ENCODE measurements at places on chromosomes 2 and 18.

DNA sequence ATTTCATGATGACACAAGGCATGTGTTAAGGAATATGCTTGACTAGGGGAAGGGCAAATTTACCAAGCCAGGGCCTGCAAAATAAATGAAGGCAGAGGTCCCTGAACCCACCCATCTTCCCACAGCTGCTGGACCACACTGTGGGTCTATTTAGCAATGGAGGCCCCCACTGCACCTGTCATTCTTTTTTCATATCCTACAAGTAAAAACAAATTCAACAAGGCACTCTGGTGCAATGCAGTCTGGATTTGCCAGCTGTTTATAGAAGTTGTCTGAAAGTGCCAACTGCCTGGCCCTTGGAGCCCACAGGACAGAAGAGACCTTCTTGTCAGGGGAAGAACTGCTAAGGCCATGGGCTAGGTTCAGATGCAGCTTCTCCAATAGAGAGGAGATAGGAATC is 112.8 kb upstream of the ATL2 start:
- no peak for DNase-seq

- DNase-seq: no peak
These were observed 252.2 kb downstream of the HDAC4 start for GRCh38 chr2:239148495-239149200.

- DNase-seq: no peak
These were observed 561.9 kb upstream of the ID2 start for GRCh38 chr2:8119782-8120505.

DNA sequence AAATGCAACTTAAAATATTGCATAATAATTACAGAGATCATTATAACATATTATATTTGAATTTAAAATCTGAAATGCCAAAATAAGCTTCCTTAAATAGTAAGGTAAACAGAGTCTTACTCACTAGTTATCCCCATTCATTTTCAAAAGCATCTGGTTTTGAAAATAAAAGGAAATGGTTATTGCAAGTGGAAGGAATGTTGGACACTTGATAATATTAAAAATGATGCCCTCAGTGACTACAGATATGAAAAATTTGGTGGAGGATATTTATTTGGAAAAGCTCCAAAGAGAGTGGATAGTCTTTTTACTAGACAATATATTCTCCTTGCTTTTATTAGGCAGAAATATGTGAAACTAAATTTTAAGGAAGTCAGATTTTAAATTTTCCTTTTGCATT is 39.7 kb downstream of the CDH19 start:
- no peak for DNase-seq

DNA sequence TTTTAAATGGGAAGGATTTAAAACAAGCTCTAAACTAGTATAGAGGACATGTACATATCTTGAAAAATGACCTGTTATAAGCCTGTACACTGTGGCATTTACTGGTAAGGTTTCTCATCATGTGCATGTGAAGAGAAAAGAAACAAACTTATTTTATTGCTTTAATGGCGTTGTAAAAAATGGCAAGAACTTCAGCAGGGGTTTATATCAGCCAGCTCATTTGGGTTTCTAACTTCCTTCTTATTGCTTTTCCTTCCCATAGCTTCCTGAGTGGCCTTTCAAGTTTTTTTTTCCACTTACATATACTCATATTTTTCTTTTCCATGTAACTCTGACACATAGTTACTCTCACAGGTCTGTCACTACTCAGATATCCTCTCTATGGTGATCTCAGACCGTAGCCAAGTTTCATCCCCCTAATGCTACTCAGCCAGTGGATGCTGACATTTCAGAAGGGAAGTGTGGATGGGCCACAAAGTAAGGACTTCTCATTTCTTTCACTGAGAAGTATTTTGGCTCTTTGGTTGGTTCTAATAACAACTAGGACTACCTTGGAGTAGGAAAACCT is 198.2 kb downstream of the PARD3B start:
- no peak for DNase-seq

DNA sequence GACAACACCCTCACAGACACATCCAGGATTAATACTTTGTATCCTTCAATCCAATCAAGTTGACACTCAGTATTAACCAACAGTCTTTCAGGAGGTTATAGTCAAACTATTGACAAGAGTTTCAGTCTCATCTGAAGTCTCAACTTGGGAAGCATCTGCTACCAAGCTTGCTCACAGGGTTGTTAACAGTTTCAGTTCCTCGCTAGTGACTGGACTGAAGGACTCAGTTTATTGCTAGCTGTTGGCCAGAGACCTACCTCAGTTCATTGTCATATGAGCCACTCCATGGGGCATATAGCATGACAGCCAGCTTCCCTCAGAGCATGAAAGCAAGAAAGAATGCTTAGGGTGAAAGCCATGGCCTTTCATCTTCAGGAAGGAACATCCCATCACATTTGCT is 228.6 kb downstream of the EPHA4 start:
- DNase-seq: no peak

DNA sequence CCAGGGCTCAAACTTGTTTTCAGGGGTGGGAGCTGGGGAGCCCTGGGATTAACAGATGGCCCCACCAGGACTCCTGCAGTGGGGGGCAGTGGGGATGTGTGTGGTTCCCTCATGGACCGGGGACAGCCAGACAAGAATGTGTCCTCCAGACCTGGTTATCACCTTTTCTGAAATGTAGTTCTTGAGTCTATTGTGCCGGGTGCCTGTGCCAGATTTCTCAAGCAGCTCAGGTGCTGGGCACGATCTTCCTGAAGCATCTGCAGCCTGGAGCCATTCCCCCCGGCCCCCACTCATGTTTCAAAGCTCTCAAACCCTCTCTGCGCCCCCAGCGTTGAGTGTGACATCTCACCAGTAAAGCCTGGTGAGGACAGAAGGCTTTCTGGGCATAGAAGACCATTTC is 48.4 kb upstream of the HAAO start:
- DNase-seq: no peak

DNA sequence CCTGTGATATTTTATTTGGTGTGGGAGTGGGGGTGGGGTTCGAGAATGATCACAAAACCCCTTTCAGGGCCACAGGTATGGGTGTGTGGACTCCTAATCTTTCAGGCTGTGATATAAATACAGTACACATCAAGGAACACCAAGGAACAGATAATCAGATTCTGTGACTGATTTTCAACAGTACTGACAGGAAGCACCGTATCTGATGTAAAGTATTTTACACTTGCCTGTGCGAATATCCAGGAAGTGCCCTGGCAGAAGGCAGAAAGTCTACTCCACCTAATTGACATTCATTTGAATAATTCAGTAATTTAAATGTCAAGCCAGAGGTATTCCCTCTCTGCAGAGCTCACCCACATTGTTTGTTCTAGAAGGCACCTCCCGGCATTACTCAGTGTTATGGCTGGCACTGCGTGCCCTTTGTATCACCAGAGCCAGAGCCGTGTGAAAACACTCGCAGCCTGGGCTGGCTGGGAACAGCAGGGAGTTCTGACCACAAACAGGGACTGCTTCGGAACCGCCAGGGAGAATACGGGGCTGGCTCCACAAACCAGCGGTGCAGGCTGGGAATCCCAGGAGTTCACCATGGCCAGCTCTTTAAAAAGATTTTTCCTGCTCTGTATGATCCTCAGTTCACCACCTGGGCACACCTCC is 91.8 kb downstream of the ACVR1 start:
- DNase-seq: no peak

- no peak for DNase-seq
These were observed 96.1 kb downstream of the DDX1 start for GRCh38 chr2:15687720-15688119.

DNA sequence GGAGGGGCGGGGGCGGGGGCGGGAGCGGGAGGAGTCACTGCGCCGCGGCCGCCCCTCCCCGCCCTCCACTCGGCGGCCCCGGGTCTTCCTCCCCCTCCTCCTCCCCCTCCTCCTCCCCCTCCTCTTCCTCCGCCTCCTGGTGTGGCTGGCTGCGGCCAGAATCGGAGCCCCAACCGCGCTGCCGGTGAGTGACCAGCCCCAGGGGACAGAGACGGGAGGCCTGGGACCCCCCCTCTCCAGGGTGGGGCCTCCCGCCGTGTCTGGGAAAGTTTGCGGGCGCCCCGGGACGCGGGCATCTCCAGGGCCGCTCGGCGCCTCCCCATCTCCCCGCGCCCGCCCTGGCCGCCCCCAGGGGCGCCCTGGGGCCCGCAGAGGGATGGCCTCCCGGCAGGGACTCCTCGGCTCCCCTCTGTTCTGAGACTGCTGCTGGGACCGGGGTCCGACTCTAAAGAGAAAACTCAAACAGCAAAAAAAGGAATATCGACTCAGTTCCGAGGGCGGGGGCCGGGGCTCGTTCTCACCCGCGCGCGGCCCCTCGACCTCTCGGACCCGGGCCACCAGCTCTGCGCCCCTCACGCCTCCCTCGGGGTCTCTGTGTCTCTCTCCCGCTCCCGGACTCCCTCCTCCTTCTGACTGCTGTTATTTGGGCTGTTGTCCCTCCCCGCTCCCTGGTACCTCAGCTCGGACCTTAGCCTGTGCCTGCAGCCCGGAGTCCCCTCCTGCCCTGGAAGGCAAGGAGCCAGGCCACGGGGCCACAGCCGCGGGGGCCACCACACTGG is at the start of gene STON1:
TSS of gene STON1 (plus strand) at position 122 of the 779 bp plus-strand sequence. CDS start 50,480 bp downstream, outside the sequence.
- no peak for DNase-seq

- DNase-seq: no peak
These were observed 102.9 kb downstream of the SPTBN1 start for GRCh38 chr2:54559006-54559445.

- no peak for DNase-seq
These were observed 26.8 kb downstream of the FAM110C start for GRCh38 chr2:19505-19904.

DNA sequence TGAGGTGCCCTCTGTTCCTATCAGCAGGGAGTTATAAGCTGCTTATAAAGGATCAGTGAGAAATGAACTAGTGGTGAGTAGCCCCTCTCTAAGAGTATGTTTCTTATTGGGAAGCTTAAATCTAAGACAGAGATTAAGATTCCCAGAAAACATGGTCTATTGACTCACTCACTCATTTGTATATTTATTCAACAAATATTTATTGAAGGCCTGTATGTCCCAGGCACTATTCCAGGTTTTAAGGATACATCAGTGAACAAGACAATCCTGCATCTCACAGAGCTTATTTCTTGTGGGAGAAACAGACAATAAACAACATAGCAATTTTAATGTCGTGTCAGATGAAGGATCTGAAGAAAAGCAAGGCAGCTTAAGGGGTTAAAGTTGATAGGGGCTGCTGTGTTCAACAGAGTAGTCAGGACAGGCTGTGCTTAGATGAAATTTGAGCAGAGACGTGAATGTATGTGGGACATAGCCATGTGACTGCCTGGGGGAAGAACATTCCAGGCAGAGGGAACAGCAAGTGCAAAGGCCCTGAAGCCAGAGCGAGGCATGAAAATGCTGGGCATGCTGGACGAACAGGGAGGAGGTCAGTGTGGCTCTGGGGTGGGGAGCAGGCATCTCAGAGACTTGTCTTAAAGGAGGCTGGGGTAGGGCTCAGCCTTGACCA is 14.8 kb upstream of the PSD4 start:
- no peak for DNase-seq

GRCh38 chr2:236720974-236721540 is 151.4 kb downstream of the ACKR3 start:
- no peak for DNase-seq

DNA sequence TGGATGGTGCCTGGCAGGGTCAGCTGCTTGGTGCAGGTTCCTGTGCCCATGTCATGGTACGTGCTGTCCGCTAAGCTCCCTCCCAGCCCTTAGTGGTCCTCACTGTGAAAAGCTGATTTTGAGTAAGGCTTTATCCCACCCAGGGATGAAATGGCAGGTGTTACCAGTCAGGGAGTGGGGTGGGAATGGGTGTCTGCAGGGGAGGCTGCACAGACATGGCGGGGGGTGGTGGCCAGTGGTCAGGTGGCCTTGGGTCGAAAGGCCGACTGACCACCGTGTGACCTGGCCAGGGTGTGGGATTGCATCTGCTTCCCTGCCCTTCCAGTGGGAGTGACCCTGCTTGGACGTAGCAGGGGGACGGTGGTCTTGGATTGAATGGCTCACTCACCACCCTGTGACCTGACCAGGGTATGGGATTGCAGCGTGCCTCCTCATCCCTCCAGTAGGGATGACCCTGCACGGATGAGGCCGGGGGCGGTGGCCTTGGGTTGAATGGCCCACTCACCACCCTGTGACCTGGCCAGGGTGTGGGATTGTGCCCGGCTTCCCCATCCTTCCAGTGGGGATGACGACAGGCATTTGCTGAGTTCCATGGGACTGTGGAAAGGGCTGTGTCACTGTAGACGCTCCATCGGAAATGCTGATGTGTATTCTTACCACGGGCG is 29.8 kb downstream of the AGAP1 start:
- no peak for DNase-seq

GRCh38 chr2:128513961-128514283 is 195.3 kb upstream of the HS6ST1 start:
- no peak for DNase-seq

DNA sequence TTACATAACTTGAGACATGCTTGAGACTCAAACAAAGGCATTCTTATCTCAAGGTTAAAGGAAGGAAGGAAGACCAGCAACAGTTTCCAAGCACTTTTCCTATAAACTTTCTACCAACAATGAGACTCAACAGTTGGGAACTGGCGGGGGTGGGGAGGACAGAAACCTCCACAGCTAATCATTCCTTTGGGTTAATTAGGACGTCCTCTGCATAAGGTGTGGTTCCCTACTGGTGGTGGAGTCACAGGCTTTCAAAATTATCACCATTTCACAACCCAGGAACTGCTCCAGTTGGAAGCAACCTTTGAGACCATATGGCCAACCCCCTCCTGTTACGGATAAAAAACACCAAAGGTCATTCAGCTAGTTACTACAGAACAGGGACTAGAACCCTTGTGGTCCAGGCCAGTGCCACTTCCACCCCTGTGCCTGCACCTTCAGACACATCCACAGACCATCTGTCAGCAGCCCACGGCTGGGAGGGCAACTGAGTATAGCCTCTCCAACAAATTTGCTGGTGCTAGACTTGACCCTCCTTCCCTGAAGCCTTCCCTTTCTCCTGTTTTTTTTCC is 30.1 kb upstream of the ATL2 start:
- no peak for DNase-seq

GRCh38 chr2:199704358-199705238 is 146.4 kb downstream of the FTCDNL1 start:
- DNase-seq: no peak

DNA sequence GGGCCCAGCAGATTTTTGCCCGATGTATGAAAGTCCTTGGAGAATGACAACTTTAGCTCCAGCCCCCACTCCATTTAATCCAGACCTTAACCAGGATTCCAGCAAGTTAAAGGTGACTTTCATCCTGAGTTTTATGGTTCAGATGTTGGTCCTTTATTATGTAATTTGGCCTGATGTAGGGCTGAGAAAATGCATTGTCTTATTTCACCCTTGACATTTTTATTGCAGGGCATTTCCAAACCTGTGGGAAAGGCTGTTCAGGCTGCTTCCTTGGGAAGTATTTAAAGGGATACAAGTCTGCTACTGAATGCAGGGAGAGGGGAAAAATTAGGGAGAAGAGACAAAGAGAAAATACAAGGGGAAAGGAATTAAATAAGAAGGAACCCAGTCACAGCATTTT is 48.8 kb downstream of the ASB1 start:
- no peak for DNase-seq

DNA sequence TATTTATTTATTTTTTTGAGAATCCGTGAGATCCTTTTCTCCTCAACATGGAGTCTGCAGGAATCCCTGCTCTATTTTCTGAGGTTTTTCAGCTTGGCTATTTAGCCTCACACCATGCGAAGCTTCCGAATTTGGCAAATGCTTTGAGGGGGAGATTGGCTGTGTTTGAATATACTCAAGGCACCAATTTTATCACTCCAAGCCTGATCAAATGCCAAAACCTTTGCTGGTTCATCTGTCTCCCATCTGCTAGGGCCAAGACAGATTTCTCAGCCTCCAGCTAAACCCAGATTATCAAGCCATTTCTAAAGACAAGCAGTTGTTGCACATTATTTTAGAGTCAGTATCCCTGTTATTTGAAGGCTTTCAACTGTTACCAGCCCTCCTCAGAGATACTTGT is 295.7 kb downstream of the XIRP2 start:
- DNase-seq: no peak

GRCh38 chr2:60926741-60927552 is 45.6 kb downstream of the REL start:
- no peak for DNase-seq
